Activated CD8-positive, alpha-beta memory T cell treated with anti-CD3 and anti-CD28 coated beads, Interleukin-2, amount 10 ng/mL, durations not matched to agents 7 days and 5 days (primary cell): ENCODE measurements at places on chromosomes 6 and 20.

GRCh38 chr6:110890288-110890687 is 15.7 kb downstream of the AMD1 start:
- H3K36me3 ChIP-seq: peaks cover 56% of the 10 kb centered on the region
- no peak overlapping the region for H3K27ac ChIP-seq
- no peak for DNase-seq
- H3K27me3 ChIP-seq: no peaks in the 10 kb centered on the region

- no peak overlapping the region for H3K27ac ChIP-seq
- H3K4me1 ChIP-seq: no peaks in the 10 kb centered on the region
- no peak for DNase-seq
- no peaks in the 10 kb centered on the region for H3K27me3 ChIP-seq
- no peak overlapping the region for H3K4me3 ChIP-seq
These were observed 16.9 kb downstream of the USP49 start for GRCh38 chr6:41878246-41878645.

- peak overlapping the region; percentile 92 for H3K27ac ChIP-seq
- peak overlapping the region; percentile 79 for H3K4me3 ChIP-seq
- DNase-seq: peak; percentile 91
These were observed 9.6 kb downstream of the OR2B2 start for GRCh38 chr6:27902335-27903314.

DNA sequence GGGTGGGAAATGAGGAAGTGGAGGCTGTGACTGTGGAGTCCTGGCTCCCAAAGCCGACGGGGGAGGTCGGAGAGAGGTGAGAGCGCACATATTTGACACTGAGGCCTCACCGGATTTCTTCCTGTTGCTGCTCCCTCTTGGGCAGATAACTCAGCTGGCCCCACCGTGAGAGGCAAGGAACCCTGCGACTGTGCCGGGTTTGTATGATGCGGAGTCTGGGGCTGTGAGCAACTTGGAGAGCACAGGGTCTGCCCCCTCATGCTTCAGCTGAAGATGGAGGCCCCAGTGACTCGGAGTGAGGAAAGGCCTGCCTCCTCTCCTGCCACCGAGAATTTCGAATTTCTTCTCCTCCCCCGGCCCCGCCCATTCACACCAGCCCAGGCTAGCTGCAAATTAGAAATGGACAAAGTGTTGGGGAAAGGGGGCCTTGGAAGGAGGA is 160.6 kb downstream of the GRM4 start:
- no peak overlapping the region for H3K4me3 ChIP-seq
- H3K27me3 ChIP-seq: peaks cover 3% of the 10 kb centered on the region
- H3K36me3 ChIP-seq: no peaks in the 10 kb centered on the region
- H3K4me1 ChIP-seq: peaks cover 10% of the 10 kb centered on the region

GRCh38 chr20:10411673-10412072 is 22.3 kb downstream of the MKKS start:
- no peak overlapping the region for H3K4me3 ChIP-seq
- no peaks in the 10 kb centered on the region for H3K27me3 ChIP-seq
- no peak overlapping the region for H3K27ac ChIP-seq
- H3K36me3 ChIP-seq: peaks cover 4% of the 10 kb centered on the region
- H3K4me1 ChIP-seq: peaks cover 3% of the 10 kb centered on the region

DNA sequence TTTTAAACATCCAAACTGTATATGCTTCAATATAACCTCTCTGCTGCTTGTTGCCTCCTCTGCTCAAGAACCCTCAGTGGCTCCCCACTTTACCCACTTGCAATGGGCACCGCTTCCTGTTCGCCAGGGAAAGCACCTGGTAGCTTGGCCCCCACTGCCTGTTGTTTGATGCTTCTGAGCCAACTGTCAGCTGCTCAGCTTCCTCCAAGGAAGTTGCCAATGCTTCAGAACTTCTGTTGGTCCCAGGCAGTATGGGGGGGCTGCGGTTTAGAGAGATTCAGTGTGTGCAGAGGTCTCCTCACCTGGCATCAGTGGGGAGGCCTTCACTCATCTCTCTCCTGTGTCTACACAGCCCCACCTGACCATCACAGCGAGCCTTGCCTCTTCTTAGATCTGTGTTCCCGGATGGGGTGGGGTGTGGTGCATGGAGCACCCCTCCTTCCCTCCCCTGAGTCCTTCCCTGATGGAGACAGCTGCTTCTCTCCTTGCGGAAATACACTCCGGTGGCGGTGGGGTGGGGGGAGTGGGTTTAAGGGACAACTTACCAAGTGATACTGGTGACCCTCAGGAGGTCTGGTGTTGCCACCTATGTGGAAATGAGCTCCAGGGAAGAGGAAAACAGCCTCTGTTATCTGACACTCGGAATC is 308.1 kb downstream of the CDH26 start:
- H3K4me3 ChIP-seq: no peak overlapping the region
- no peak for DNase-seq
- H3K27me3 ChIP-seq: no peaks in the 10 kb centered on the region
- H3K36me3 ChIP-seq: no peaks in the 10 kb centered on the region

DNA sequence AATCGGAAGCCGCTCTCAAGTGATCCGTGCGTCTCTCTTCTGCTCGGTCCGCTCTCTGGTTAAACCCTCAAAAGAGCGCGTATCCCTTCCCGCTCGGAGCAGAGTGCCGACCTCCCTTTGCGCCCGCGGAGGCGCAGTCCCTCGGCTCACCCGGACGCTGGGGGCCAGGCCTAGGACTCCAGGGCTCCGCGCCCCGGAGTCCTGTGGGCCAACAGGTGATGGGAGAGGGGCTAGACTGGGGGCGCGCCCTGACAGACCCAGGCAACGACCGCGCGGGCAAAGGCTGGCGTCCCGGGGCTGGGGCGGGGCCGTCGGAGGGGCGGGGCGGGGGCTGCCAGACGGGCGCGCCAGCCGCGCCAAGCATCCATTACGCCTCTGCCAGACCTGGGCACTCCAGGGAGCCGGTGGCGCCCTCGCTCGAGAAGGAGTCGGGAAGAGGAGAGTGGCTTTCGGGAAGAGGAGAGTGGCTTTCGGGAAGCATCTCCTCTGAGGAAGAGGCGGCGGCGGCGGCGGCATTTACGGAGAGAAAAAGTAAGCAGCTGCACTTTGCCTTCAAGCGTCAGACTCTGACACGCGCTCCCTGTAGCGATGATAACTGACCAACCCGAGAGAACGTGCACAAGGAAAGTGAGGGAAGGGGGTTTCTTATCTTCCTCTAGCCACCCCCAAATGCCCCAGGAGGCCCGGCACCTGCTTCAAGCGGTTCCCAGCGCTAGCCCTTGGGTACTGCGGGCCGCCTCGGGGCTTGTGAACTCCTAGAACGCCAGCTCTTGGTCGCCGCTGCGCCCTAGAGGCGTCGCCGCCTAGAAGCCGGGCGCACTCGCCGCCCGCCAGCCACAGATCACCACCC is 2.6 kb downstream of the EPHA7 start:
- H3K4me3 ChIP-seq: no peak overlapping the region
- peaks cover 20% of the 10 kb centered on the region for H3K4me1 ChIP-seq
- peaks cover 55% of the 10 kb centered on the region for H3K27me3 ChIP-seq

GRCh38 chr6:89269981-89270380 is 45.1 kb downstream of the GABRR2 start:
- no peak overlapping the region for H3K4me3 ChIP-seq
- H3K27ac ChIP-seq: no peak overlapping the region
- peaks cover 9% of the 10 kb centered on the region for H3K27me3 ChIP-seq
- peak; percentile 23 for DNase-seq

GRCh38 chr6:156434049-156434794 is 343.0 kb upstream of the ARID1B start:
- H3K4me3 ChIP-seq: no peak overlapping the region
- DNase-seq: no peak
- no peaks in the 10 kb centered on the region for H3K36me3 ChIP-seq
- H3K27ac ChIP-seq: no peak overlapping the region
- H3K27me3 ChIP-seq: peaks cover 2% of the 10 kb centered on the region

GRCh38 chr20:64165866-64166600 is 1.8 kb downstream of the MYT1 start:
- H3K27ac ChIP-seq: no peak overlapping the region
- no peak overlapping the region for H3K4me3 ChIP-seq
- no peaks in the 10 kb centered on the region for H3K4me1 ChIP-seq
- peaks cover 33% of the 10 kb centered on the region for H3K27me3 ChIP-seq
- H3K36me3 ChIP-seq: no peaks in the 10 kb centered on the region
- DNase-seq: no peak

DNA sequence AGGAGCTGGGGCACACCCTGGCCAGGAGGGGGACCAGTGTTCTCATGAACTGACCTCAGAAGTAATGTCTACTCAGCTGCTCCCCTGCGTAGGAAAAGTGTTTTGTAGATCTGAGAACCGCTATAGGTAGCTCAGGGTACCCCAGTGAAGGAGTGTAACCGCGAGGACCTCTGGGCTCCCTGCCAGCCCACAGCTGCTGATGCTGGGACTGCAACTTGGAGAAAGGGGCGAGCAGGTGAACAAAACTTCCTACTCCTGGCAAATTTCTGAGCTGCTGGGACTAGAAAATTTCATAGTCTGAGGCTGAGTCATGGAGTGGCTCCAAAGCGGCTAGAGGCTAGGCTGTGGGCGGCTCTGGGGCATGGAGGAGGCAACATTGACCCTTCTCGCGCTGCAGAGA is 51.9 kb downstream of the PYGB start:
- peaks cover 15% of the 10 kb centered on the region for H3K4me1 ChIP-seq
- no peak for DNase-seq
- H3K27ac ChIP-seq: no peak overlapping the region
- H3K36me3 ChIP-seq: no peaks in the 10 kb centered on the region
